ENCODE measurements at places on chromosomes 7 and 10.

GRCh38 chr7:37901890-37902524 lies 14.6 kb downstream of the SFRP4 start:
- DNase-seq, result no peak

DNA sequence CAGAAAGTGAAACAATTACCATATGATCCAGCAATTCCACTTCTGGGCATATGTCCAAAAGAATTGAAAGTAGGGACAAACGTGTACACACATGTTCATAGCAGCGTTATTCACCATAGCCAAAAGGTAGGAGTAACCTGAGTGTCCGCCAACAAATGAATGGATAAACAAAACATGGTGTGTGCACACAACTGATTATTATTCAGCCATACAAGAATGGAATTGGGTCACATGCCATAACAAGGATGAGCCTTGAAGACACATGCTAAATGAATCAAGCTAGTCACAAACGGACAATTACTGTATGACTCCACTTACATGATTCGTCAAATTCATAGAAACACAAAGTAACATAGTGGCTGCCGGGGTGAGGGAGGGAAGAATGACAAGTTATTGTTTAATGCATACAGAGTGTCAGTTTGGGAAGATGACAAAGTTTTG lies 4.1 kb upstream of the OIT3 start:
- no peak for DNase-seq

DNA sequence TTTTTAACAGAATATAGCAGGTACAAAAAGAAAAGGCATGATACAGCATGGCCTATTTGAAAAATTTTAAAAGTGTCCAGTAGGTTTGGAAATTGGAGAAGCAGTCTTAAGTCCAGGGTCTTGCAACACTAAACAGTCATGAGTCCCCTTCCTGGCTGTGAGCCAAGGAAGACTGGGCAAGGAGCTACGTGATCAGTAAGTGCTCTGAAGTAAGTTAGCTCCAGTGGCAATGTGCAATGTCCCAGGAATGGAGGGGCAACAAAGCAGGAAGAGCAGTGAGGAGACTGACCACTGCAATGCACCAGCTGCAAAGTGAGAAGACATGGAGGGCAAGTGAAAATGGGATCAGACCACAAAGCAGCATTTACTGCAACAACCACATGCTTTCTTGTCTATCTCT lies 72.9 kb upstream of the GRID1 start:
- no peak for DNase-seq

DNA sequence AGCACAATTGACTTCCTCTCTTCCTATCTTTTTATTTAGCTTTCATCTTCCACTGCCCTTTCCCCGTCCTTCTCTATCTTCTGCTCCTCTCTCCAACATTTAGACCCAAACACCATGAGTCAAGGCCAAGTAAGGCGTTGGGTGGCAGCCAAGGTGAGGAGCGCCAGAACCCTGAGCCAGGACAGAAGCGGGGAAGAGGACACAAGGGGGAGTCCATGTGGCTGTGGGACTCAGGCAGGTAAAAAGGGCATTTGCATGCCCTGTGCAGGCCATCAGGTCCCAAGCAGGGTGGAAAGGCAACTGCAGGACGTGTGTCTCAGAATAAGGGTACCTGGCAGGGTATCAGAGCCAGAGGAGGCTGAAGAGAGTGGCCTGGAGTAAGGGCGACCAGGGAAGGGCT lies 192.4 kb upstream of the PFKP start:
- DNase-seq, result no peak

GRCh38 chr10:3829156-3830050 lies 44.4 kb upstream of the KLF6 start:
- DNase-seq, result no peak

- DNase-seq, result no peak
These were observed 22.8 kb upstream of the TTYH3 start for GRCh38 chr7:2608921-2609411.

DNA sequence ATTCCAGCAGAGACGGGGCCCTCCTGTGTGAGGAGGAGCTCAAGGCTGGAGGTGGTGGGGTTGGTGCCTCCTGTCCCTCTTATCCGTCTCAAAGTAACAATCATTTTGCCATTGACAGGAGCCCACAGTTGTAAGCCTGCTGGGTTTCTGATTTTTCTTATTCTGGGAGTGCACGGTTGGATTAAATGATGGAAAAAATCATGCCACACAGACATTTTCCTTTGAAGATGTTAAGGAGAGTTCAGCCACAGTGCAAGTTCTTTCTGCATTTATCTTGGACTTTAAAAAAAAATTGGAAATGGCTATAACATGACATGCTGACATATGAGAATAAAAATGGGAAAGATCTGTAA lies 8.4 kb upstream of the LYZL1 start:
- DNase-seq, result no peak

- DNase-seq, result no peak
These were observed 817.7 kb upstream of the IGFBP3 start for GRCh38 chr7:46738796-46739195.

- DNase-seq, result no peak
These were observed 152.4 kb downstream of the ACTR3B start for GRCh38 chr7:152911922-152912321.

Data from stimulated activated CD8-positive, alpha-beta memory T cell treated with anti-CD3 and anti-CD28 coated beads, Interleukin-4, amount 100 ng/mL, for 1 hour (primary cell).